GM23338 (cell line): ENCODE measurements at places on chromosomes 4 and X. TPM values are rescaled to one million over a fixed set of nuclear protein-coding genes. Genes with fewer than 3 reads are reported as not detected.

GRCh38 chr4:4651811-4652755, 110.2 kb upstream of the STX18 start:
- peak; percentile 60 for DNase-seq

Gene PPBP
- 0.50 TPM in 1 of 2 replicates, not detected in the other for polyA plus RNA-seq

Gene STARD8
- polyA plus RNA-seq: 0.74 and 1.0 TPM in 2 replicates

Gene UNC5C
- 0.08 and 0.16 TPM in 2 replicates for polyA plus RNA-seq

Gene C4orf51
- polyA plus RNA-seq: 0.71 TPM in 1 of 2 replicates, not detected in the other

Gene SLC2A9
- polyA plus RNA-seq: 0.17 and 0.40 TPM in 2 replicates

Gene MAGEB17
- polyA plus RNA-seq: 0.42 and 0.56 TPM in 2 replicates

Gene UGT2B11
- not detected in 2 replicates for polyA plus RNA-seq

DNA sequence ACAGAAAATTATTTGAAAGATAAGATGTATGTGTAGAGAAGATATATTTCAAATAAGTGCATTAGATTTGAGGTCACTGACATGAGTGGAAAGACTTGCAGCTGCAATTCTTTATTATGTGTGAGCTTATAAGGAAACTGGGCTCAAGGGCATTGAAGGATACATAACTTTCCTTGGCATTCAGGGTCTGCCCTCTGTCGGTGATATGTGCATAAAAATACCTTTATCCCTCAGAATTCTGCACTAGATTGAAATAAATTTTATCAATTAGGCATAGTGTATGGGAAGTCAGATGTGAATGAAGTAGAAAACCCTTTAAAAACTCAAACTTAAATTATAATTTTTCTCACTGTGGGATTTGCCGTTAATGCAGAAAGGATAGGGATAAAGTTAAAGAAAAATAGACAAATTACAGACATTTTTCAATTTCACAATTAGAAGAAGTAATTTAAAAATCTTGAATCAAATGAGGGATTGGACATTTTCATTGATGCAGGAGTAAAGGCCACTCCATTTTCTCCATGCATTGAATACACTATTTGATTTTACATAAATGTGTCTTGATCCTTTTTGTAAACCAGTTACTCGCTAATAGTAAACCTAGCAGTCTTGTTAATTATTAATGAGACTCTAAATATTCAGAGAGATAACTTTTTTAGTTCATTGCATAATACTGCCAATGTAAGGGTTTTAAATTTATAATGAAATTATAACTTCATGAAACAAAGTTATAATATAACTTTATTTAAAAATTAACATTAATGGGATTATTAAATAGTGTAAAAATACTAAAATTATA, 21.0 kb upstream of the ETNPPL start:
- no peak for DNase-seq

DNA sequence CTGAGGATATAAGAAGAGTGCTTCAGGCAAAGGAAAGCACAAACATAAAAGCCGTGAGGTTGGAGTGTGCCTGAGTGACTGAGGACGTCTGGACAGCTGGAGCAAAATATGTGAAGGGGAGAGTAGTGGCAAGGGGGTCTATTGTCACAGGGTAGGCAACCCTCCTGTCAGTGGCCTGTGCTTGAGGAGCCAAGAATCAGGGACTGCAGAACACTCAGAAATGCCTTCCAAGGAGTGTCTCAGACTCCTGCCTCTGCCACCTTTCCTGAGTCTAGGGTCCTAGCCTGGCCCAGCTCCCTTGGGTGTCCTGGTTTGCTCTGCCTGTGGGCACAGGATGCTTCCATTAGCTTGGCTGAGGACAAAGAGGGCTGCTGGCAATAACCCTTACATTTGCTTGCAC, 152.5 kb upstream of the PJA1 start:
- DNase-seq: no peak
